ENCODE measurements at places on chromosomes 12 and 14.
A peak's percentile ranks its signal among the peaks of the same experiment; 100 is the strongest.

GRCh38 chr12:101743724-101744472 is 4.6 kb upstream of the SYCP3 start:
- DNase-seq, result no peak

DNA sequence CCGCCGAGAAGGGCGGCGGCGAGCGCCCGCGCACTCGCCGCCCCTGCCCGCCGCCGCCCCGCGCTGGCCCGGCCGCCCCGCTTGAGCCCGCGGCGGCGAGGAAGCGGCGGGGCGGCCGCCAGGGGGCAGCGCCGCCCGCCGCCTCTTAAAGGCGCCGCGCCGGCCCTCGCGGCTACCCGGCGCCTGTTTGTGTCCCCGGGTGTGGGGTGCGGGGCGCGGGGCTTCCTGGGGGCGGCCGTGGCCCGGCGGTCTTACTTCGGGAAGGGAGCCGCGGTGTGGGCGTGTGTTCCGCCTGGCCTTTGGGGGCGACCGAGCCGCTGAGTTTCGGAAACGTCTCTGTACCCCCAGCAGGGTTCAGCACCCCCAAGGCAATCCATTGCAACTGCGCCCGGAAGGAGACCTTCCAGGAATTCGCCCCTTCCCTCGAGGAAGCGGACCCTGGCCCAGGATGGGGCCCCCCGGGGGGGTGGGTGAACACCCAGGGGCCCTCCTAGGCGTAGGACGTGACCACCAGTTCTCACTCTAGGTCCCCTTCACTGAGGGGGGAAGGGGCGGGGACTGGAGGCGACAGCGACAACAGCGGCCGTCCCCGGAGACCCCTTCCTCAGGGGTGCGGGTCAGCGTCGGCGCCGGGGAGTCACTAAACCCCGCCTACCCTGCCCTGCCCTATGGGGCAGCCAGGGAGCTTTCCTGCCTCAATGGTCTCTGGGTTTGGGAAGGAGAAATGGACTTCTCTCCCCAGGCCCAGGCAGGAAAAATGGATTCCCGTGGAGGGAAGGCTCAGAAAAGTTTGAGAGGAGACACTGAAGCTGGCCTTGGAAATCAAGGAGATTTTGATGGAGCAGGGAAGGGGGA is at the start of gene ITPK1:
TSS of gene ITPK1 (minus strand) at position 105 of the 855 bp plus-strand sequence. CDS start 762 bp downstream, outside the sequence.
- DNase-seq, result peak; percentile 21

DNA sequence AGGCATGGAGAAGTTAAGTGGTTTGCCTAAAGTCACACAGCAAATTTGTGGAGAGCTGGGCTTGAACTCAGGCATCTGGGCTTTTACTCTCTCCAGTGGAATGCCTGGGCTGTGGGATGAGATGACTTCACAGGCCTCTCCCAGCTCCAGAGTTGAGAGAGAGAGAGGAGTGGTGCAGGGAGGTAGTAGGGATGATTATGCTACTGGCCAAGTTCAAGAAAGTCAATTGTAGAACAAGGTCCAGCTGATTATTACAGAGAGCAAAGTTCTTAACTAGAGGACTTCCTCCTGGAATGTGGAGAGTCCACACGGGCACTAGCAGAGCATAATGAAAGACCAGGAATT is 769 bp upstream of the EMP1 start:
- peak; percentile 65 for DNase-seq

DNA sequence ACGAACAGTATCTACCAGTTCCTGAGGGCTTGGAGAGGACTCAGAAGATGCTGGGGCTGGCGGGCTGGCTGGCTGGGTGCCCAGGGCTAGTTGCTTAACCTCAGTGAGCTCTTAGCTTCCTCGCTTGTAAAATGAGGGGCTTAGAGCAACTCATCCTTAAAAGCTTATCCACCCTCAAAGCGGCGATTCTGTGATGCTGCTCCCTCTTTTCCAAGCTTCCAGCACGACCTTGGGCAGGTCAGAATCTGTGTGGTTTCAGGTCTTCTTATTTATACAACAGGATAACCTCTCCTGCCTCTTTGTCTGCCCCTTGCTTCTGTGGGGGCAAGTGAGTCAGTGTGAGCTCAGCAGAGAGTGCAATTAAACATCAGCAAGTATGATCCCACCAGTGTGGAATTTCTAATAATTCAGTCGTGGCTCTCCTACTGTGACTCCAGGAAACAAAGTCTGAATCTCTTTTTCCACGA is 281.8 kb downstream of the KSR2 start:
- no peak for DNase-seq

GRCh38 chr12:120998435-120998834 is 17.9 kb downstream of the C12orf43 start:
- DNase-seq, result no peak

DNA sequence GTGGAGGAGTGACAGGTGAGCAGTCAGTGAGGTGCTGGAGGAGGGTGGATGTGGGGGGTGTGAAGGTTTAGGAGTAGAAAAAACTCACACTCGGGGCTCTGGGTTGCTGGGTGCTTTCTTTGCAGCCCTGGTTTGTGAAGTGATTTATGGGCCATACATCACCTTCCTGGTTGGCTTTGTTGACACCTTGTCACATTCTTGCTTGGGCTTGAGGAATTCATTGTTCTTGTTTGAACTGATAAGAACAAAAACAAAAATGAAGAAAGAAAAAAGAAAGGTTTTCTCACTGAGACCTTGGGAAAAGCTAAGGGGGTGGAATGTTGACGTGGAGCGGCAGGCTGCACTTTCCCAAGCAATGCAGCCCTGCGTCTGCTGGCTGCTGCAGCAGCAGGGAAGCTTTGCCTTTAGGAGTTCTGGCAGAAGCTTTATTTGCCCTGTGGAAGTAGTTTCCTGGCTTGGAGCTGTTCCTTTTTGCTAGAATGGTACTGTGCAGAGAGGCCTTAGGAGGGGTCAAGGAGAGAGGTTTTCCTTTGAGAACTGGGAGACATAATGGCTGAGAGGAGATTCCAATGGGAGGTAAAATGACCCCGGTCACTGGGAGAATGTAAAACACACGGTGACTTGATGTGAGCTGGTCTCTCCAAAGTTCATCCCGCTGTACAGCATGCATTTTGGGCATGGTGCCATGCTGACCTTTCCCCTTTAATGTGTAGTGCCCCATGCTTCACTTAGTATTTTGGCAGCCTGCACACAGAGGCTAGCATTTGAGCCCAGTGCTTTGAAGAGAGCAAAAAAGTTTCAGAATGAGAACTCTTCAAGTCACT is 52.8 kb downstream of the HMGA2 start:
- DNase-seq, result peak; percentile 86
